Nephron progenitor cell (in vitro differentiated cells): ENCODE measurements at places on chromosomes 4 and X.
A peak's percentile ranks its signal among the peaks of the same experiment; 100 is the strongest.

DNA sequence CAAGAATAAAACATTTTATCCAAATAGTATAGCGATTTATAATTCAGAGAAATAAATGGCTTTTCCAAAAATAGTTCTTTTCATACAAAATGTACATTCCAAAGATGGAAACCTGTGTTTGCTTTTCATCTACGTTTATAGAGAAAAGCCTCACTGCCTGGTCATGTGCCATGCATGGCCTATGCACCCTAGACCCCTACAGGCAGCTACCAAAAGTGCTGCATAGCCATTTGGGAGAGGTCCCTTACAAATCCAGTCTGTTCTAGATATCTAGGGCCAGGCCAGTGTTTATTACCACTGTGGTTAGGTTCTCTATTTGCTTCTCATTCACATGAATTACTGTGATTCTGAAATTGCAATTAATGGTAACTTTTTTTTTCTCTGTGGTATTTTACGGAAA, 17.2 kb downstream of the HMGB2 start:
- H3K27me3 ChIP-seq, result no peaks in the 10 kb centered on the region
- H3K4me1 ChIP-seq, result no peaks in the 10 kb centered on the region
- H3K27ac ChIP-seq, result no peak overlapping the region

GRCh38 chr4:2787230-2788100, 5.4 kb upstream of the SH3BP2 start:
- H3K4me1 ChIP-seq, result peaks cover 19% of the 10 kb centered on the region
- peaks cover 6% of the 10 kb centered on the region for H3K36me3 ChIP-seq
- DNase-seq, result no peak
- no peak overlapping the region for H3K4me3 ChIP-seq

- no peak overlapping the region for H3K4me3 ChIP-seq
- no peaks in the 10 kb centered on the region for H3K27me3 ChIP-seq
- peak overlapping the region; percentile 34 for H3K27ac ChIP-seq
- no peaks in the 10 kb centered on the region for H3K36me3 ChIP-seq
Measured at GRCh38 chr4:42302348-42302747, 94.9 kb upstream of the SHISA3 start.

DNA sequence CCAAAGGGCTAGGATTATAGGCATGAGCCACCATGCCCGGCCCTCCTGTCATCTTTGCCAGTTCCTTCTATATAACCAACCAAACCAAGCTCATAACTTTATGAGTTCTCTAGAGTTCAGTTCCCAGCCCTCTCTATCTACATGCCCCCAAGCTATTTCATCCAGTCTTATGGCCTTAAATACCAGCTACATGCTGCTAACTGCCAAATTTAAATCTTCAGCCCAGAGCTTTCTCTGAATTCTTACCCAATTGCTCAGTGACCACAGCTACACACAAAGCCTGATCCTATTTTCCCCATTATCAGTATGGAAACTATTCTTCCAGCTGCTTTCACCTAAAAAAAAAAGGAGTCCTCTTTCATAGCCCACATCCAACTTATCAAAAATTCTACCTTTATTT, 23.1 kb downstream of the TMEM184C start:
- no peak for DNase-seq
- no peak overlapping the region for H3K4me3 ChIP-seq
- peaks cover 3% of the 10 kb centered on the region for H3K27me3 ChIP-seq
- peaks cover 77% of the 10 kb centered on the region for H3K36me3 ChIP-seq

GRCh38 chrX:67545893-67546495, 2.2 kb downstream of the AR start:
- H3K4me1 ChIP-seq, result peaks cover 35% of the 10 kb centered on the region
- peaks cover 15% of the 10 kb centered on the region for H3K27me3 ChIP-seq
- H3K27ac ChIP-seq, result no peak overlapping the region
- peak overlapping the region; percentile 88 for H3K4me3 ChIP-seq
- H3K36me3 ChIP-seq, result no peaks in the 10 kb centered on the region

DNA sequence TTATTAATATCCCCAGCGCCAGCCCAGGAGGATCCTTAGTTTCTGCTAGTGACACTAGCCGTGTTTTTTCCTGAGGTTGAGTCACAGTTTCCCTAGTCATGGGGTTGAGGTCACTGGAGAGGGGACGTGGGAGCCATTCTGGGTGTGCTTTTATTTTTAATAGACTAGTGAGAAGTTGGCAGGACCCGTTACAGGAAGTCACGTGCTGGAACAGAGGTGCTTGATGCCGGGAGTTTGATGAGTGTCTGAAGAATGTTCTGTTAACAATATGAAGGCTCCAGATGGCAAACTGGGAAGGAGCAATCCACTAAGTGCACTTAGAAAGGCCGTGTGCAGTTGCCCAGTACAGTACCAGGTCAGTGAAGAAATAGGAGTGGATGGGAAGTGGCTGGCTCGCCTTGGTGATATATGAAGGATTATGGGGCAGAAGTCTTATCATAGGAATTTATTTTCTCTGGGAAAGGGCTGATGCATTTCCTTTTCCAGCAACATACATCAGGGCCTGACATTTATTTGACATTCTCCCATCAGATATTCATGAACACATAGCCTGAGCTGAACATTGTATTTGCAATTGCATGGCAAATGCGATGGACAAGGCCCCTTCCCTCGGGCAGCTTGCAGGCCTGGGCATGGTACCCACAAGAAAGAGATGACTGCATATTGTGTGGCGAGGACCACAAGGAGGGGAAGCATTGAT, 291.8 kb downstream of the FBXW7 start:
- no peak overlapping the region for H3K4me3 ChIP-seq
- no peak for DNase-seq
- H3K36me3 ChIP-seq, result no peaks in the 10 kb centered on the region

- no peaks in the 10 kb centered on the region for H3K27me3 ChIP-seq
- H3K36me3 ChIP-seq, result no peaks in the 10 kb centered on the region
- H3K4me3 ChIP-seq, result no peak overlapping the region
- no peak overlapping the region for H3K27ac ChIP-seq
Measured at GRCh38 chr4:26607776-26608175, 23.9 kb downstream of the TBC1D19 start.
